ENCODE measurements at places on chromosomes 3 and 15. TPM values are rescaled to one million over a fixed set of nuclear protein-coding genes. Genes with fewer than 3 reads are reported as not detected.

DNA sequence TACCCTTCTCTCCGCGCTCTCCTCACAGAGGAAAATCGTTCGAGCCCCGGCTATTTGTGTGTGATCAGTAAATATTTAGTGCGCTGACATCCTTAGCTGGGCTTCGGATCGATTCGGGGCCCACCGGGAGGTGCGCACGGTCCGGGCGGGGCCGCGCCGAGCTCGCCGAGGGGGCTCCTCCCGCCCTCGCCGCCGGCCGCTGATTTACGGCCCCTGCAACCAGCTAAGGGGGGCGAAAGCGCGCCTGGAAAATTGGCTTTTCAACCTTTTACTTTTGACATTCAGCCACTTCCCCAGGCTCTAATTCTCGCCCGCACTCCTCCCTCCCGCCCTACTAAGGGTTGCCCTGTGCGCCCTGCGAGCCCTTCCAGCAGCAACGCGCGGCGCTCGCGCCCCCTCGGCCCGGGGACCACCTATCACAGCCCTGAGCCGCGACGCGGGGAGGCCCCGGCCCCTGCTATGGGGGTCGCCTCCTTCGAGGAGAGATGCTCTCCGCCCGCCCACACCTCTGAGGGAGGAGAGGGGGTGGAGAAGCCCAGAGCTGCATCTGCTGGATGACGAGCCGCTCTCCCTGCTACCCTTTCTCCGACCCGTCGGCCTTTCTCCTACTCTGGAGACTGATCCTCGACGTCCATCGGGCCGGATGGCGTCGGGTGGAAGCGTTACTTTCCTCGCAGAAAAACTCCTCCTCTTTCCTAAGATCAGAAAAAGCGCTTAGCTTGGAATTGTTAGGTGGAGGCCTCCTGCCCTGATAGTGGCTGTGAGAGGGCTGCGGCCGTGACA is 7.8 kb upstream of the NR2F2 start:
- DNase-seq = no peak

- no peak for DNase-seq
These were observed 20.8 kb downstream of the SIAH2 start for GRCh38 chr3:150742141-150742523.

DNA sequence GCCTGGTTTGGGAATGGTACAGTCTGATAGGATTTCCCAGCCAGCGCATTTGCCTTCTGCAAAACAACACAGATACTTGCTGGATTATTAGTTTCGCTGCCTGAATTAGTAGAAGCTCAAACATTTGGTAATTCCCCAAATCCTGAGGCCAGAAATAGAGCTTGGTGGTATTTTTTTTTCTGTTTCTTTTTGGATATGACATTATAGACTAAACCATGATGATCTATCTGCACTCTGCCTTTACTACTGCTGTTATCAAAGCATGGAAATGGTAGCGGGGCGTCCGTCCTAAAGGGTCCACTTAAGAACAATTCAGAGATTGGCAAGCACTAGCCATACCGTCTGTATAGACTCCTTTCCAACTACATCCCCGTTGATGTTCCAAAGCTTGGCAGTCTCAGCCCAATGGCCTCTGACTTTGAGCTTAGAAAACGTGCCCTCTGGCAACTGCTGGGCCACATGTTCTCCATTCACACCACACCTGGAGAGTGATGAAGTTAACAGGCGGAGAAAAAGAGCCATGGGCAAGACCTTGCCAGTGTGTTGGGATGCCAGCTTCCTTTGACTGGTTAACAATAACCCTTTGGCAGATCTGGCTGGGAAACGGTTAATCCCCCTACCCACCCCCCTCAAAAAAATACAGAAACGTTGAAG is 241.0 kb upstream of the NR2F2 start:
- no peak for DNase-seq

Gene LDHAL6B
- total RNA-seq = not detected

Gene WDR5B
- 5.7 TPM for total RNA-seq

DNA sequence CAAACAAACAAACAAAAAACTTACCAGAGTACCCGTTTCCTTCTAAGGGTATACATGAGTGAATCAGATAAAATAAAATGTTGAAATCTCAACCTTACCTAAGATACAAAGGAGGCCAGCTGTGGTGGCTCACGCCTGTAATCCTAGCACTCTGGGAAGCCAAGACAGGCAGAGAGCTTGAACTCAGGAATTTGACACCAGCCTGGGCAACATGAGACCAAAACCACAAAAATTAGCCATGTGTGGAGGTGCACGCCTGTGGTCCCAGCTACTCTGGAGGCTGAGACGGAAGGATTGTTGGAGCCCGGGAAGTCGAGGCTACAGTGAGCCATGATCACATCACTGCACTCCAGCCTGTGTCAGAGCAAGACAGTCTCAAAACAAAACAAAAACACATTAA is 11.0 kb upstream of the FAM219B start:
- DNase-seq = no peak

- no peak for DNase-seq
These were observed 69.8 kb downstream of the TIGIT start for GRCh38 chr3:114363554-114364202.

Gene CLSTN2
- 14.4 TPM for total RNA-seq

GRCh38 chr3:69770219-69770618 is 31.0 kb downstream of the MITF start:
- DNase-seq = no peak

Gene CLRN1
- total RNA-seq = not detected

DNA sequence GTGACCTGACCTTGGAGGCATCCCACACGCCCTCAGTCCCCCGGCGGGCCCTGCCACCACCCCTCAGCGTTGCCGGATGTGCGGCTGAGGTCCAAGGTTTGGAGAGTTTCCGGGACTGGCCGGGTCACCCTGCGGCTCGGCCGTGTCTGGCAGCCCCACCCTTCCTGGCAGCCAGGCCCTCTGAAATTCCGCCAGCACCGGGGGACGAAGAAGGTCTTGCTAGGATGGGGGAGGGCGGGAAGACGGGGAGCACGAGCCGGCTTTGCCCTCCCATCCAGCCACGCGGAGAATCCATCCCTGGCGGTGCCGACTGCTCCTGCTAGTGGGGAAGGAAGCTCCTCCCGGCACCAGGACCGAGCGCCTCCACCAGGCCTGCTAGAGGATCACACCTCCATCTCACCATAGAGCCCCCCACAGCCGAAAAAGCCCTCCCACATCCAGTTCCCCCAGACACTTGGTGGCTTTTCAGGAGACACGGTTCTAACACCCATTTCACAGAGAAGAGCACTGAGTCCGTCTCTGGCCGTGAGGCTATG is 81.5 kb downstream of the CPN2 start:
- peak; percentile 37 for DNase-seq

GRCh38 chr3:114231616-114232015 is 5.8 kb downstream of the ZNF80 start:
- DNase-seq = no peak

DNA sequence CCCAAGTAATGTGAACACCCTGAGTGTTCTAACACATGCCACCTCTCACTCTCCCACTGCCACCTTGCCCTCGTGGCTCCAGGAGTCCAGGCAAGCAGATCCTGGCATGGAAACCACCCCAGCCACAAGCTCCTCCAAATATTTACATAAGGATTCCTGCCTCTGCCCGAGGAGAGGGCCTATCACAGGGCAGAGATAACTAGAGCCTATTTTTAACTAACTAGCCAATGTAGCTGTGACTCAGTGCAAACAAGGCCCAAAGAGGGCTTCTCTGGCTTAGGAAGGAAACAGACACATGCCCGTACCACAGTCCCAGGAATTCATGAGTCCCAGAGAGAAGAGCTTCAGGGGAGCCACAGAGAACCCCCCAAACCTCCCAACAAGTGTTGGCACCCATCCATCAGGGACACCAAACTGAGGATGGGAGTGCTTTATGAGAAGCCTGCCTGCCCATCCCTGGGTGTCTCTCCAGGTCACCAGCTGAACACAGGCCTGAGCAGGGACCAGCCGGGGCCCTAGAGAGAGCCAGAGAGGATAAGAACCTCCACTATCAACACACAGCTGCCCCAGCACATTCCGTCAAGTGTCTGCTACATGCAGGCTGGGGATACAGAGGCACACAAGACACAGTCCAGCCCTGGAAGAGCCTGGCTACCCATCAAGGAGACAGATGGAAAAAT is 9.2 kb downstream of the FYCO1 start:
- DNase-seq = no peak

Gene CCR5
- total RNA-seq = not detected

GRCh38 chr3:111967068-111967467 is 11.8 kb upstream of the ABHD10 start:
- no peak for DNase-seq

GRCh38 chr3:189652042-189652441 is 20.9 kb downstream of the TP63 start:
- DNase-seq = no peak

Gene TMEM207
- not detected for total RNA-seq

- DNase-seq = no peak
These were observed 778.5 kb downstream of the NTRK3 start for GRCh38 chr15:87477737-87478686.

Gene GABRB3
- total RNA-seq = 3.4 TPM

- no peak for DNase-seq
These were observed 16.1 kb upstream of the CNTN3 start for GRCh38 chr3:74630602-74631001.

DNA sequence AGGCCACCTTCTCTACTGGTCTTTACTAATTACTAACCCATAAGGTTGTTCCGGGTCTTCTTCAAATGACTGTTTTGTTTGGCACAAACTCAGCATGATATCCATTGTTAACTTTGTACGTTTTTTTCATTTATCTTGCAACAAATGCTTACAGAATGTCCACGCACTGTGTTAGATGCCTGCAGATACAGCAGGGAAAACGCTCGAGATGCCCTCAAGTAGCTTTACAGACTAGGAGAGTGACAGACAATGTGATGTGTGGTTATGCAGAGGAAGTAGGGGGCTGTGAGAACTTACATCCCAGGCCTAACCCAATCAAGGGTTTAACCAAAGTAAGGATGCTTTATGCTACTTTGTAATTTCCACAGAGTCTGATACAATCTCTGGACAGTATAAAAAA is 949 bp upstream of the RFC4 start:
- DNase-seq = no peak

DNA sequence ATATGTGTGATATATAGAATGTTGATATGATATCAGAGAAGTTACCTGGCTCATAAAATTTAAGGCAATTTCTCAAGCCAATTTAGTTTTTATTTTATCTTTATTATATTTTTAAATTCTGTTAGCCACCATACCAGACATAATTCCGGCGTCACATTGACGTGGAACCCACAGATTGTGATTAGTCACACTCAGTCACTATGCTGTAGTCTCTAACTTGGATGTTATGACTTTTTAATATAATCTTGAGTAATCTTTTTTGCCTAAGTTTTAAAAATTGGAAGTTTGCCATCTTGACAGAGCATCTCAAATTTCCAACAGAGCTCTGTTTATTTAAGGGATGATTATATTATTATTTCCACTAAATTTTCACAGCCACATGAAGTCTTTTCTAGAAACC is 9.7 kb upstream of the DCLK3 start:
- DNase-seq = no peak

DNA sequence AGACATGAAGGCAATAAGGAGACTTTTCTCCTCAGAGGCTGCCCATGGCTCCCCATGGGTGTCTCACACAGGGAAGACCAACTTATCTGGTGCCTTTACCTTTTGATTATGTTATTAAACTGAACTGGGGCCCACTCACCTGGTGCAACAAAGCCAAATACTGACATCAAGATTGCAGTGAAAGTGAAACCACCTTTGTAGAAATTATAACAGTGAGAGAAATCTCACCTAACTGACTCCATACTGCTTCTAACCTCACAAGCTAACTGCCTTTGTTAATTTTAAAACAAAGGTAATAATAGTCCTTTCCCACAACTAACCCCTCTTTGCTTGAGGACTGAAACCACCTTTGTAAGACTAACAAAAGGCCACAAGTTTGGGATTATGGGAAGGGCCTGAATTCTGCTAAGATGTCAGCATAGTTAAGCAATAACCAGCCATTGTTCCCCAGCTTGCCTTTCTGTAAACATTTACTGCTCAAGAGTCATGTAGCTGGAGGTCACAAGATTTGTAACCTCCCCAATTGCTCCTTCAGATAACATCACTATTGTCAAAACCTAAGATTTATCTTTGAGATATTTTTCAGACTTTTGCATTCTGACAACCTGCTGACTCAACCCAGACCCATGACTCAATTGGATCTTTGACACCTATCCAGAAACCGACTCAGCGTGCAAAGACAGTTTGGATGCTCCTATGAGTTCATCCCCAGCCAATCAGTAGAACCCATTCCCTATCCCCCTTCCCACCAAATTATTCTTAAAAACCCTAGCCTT is 420.3 kb upstream of the CFAP20DC start:
- DNase-seq = no peak

DNA sequence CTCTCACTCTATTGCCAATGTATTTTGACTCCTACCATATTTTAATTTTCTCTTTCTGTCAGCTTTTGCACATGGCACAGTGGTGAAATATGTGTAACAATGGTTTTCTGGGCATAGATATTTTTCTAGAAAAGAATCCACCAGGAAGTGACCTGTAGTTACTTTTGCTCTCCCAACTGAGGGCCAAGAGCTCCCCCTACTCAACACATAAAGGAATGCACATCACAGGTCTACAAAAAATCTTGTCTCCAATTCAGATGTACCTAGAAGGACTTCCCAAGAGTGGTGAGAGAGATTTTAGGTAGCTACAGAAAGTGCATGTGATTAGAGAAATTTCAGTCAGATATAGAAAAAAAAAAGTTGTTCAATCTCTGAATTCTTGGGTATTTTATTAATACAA is 15.6 kb downstream of the CPA3 start:
- DNase-seq = no peak

Gene ALDH1A3
- not detected for total RNA-seq

DNA sequence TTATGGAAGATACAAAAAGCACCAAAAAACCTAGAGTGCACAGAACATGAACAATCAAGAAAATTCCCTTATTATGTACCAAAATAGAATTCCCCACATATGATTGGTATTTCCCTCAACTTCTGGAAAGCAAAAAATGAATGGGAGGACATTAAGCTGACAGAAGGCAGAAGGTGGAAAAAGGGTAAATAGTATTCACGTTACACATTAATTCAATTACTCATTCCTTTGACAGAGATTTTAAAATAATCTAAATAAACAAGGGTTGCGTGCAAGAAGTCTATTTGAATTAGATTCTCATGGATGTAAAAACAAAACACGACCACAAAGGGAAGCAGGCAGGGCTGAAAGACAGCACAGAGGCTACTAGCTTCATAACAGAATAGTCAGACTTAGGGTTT is 260.5 kb upstream of the ZPLD1 start:
- no peak for DNase-seq

DNA sequence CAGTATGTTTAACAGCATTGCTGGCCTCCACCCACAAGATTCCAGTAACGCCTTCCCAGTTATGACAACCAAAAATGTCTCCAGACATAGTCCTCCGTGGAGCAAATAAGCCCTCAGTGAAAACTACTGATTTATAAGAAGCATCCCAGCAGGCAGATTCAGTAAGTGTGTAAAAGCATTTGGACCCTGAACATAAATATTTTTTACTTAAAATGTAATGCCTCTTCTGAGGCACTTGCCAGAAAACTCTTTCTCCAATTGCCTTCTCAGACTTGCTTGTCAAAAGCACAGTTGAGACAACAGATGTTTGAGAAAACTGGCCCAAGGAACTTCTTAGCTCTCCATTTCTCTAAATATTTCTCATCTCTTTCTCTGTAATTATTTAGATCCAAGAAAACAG is 31.8 kb upstream of the DCLK3 start:
- DNase-seq = no peak
